ENCODE measurements at places on chromosomes 2 and 18.

GRCh38 chr2:205700331-205701132 is 18.2 kb downstream of the NRP2 start:
- no peak for DNase-seq

- no peak for DNase-seq
Observed at GRCh38 chr2:232839411-232840079, 30.5 kb upstream of the SNORC start.

DNA sequence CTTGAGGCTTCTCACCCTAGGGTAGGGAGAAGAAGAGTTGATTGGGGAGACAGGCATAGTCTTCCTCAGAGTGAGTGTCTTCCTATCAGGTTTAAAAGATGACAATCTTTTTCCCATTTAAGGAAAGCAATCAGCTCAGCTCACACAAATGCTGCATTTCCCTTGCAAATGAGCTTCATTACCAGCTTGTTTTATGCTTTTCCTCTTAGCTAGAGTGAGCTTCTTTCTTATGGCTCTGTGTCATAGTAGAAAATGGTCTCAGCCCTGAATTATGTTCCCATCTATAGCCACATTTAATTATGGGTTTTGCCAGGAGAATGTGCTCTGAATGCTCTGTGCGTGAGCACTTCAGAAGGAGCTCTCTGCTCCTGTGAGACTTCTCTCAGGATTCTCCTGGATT is 112.8 kb upstream of the NCK2 start:
- no peak for DNase-seq

- DNase-seq: no peak
Observed at GRCh38 chr2:218256612-218257350, 4.0 kb upstream of the GPBAR1 start.

DNA sequence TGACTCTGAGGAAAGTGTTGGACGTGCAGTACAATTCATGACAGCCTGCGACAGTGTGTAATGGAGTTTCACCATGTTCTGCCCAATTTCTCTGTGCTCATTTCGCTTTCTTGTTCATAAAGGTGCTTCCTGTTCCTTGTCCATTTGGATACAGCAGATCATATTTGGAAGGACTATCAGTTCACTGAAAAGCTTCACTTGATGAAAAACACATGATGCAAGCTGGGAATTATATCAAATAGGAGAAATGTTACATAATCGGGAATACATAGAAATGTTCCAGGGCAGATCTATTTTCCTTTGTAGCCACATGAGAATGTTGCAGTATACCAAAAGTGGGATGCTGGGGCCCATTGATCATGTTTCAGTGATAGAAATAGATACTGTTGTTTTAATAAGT is 266.3 kb upstream of the SLC14A2 start:
- DNase-seq: no peak

DNA sequence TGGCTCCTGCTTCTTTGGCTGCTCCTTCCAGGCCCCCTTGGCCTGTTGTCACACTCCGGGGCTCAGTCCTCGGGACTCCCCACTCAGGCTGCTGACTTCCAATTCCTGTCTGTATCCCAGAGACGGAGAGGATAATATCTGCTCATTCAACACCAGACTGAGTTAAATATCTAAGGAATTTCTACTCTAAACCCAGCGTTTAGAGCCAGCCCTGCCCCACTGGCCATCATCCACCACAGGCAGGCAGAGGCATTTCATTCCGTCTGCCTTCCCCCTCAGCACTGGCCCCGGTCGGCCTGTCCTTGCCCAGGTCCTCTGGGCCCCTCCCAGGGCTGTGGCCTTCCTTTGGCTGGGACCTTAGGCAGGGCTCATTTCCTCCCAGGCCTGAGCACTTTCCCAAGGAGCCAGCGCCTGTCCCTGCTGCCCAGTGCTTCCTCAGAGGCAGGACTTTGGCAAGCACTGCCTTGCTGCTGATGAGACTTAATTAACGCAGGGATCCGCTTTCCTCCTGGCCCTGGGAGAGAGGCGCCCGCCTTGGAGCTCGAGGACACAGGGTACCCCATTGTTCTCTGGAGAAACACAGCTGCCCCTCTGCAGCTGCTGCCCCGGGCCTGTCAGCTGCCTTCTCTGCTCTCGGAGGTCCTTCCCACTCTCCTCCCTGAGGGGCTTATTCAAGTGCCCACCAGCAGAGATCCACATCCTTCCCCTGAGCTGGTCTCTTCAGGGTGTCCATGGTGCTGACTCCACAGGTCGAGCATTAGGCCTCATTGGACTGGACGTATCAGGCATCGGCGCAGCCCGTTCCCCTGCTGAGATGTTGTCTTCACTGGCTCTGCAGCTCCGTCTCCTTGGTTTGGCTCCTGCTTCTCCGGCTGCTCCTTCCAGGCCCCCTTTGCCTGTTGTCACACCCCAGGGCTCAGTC is 42.8 kb downstream of the ATOH8 start:
- DNase-seq: no peak

DNA sequence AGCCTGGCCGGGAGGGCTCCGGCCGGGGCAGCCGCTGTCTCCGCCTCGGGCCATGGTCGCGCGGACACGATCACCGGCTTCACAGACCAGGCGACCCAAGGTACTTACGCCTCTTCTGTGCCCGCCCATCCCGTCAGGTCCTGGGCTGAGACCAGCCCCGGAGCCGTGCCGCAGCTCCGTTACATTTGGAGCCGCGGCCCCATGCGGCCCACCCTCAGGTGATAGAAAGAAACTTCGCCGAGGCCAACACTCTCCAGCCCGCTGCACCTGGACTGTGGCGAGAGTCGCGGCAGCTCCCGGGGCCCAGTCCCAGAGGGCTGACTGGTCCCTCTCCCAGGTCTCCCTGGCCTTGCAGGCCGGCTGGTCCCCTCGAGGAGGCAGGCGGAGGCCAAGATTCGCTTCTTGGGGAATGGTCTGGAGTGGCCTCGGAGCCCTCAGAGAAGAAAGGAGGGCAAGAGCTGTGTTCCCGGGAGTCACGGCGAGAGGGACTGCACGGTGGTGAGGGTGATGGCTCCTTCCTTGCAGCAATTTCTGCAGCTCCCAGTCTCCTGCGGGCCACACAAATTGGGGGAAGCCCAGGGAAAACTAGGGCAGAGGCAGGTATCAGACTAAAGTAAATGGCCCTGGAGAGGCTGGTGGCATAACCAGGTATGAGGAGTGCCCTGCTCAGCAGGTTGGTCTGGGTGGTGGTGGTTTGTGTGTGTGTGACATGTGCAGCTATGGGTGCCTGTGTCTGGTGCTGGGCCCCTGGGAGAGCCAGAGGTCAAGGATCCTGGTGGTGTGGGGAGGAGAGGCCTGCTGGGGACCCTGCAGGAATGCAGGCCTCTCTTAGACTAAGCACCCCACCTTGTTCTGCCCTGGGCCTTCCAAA is 822 bp downstream of the GDF7 start:
- no peak for DNase-seq

GRCh38 chr2:191036363-191036762 is 22.4 kb upstream of the STAT1 start:
- no peak for DNase-seq

- DNase-seq: no peak
Observed at GRCh38 chr2:130985206-130985780, 108.0 kb downstream of the FAM168B start.

GRCh38 chr18:23311351-23312121 is 141.6 kb upstream of the RIOK3 start:
- DNase-seq: no peak

- DNase-seq: no peak
Observed at GRCh38 chr2:60296219-60296955, 257.1 kb downstream of the BCL11A start.

Data from stimulated activated CD8-positive, alpha-beta memory T cell treated with anti-CD3 and anti-CD28 coated beads, Interleukin-4, amount 100 ng/mL, for 1 hour (primary cell).